Kidney capillary endothelial cell (primary cell): ENCODE measurements at places on chromosomes 3 and 15.

DNA sequence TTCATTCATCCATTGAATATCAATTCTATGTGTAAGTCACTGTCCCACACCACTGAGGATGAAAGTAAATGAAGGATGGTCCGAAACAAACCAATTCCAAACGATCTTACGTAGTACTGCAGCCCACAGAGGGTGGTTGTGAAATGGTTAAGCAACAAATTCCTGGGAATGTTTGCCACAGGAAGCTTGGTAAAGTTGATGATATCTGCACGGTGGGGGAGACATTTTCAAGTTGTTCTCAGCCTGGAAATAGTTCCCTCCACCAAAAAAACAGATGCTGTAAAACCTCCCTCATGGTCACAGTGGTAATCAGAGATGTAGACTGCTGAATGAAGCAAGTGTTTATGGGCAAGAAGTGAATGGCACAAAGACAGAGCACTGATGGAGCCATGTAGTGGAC, 35.9 kb upstream of the BNC1 start:
- no peak for DNase-seq

GRCh38 chr3:27596334-27596841, 112.2 kb upstream of the SLC4A7 start:
- DNase-seq: no peak

GRCh38 chr3:46666453-46666845, 27.0 kb downstream of the ALS2CL start:
- no peak for DNase-seq

GRCh38 chr3:4972652-4973643, 6.3 kb upstream of the BHLHE40 start:
- DNase-seq: no peak

GRCh38 chr3:105938101-105938500, 69.3 kb upstream of the CBLB start:
- DNase-seq: no peak

GRCh38 chr15:89326316-89326715, 8.3 kb downstream of the POLG start:
- no peak for DNase-seq

DNA sequence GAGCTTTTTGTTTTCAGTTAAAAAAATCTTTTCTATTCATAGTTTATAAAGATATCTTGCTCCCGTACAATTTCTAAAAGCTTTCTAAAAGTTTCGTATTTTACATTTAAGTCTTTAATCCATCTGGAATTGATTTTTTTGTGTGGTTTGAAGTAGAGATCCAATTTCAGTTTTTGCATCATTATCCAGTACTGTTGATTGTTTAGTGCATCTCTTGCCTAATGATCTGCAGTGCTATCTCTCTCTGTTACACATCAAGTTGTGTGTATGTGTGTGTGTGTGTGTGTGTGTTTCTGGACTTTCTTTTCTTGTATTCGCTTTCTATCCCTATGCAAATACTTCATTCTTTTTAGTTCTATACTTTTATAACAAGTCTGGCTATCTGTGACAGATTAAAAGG, 605.8 kb upstream of the DPPA4 start:
- no peak for DNase-seq

DNA sequence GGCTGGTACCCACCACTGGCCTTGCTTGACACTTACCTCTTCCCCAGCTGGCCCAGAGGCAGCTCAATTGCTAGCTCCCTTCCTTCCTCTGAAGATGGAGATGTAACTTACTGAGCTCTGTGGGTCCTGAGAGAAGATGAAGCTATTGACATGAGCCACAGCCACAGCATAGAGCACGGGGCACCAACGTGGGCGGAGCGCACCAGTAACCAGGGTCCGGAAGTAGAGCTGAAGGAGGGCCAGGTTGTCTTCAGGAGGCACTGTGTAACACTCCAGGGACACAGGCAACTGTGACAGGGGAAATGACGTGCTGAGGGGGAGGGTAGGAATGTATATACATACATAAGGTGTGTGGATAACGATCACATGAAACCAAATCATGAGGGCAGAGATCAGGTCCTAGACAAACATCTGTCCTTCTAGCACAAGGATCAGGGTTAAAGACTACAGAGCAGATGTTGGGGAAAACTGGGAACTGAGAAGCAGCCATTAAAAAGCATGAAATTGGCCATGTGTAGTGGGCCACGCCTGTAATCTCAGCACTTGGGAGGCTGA, 4.3 kb upstream of the LTK start:
- DNase-seq: no peak

DNA sequence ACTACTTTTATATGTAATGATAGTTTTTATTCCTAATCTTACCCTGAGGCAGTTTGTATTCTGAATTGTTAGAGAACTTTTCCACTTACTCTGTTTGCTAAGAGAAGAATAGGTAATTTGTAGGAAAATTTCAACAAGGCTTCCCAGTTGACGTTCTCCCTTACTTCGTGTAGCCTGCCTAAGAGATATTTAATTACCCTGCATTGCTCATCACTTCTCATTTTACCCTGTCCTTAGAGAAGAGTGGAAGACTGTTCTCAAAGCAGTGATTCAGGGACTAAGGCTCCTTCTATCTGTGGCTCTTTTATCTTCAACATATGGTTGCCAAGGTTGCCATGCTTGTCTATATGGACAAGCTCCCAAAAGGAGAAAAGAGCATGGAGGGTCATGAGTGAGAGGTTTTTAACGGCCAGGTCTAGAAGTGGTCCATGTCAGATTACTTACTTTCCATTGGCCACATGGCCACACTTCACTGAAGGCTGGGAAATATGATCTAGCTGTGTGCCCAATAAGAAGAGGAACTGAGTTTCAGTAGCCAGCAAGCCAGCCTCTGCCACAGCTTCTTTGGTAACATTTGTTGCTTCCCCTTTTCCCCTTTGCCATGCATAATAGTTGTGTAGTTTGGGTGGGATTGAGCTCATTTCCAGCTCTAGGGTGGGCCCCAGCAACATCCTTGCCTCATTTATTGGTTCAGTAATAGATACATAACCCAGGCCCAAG, 22.1 kb downstream of the PDE8A start:
- DNase-seq: no peak

GRCh38 chr15:91895051-91895450, 41.5 kb downstream of the SLCO3A1 start:
- no peak for DNase-seq

GRCh38 chr3:27721717-27722564, at the start of gene EOMES:
TSS of gene EOMES (minus strand) at chr3:27722323. CDS start at chr3:27722294, 29 bp downstream.
- no peak for DNase-seq
